ENCODE measurements at places on chromosomes 5 and 9.

GRCh38 chr5:173645890-173646574 lies 29.6 kb upstream of the BOD1 start:
- no peak for DNase-seq

DNA sequence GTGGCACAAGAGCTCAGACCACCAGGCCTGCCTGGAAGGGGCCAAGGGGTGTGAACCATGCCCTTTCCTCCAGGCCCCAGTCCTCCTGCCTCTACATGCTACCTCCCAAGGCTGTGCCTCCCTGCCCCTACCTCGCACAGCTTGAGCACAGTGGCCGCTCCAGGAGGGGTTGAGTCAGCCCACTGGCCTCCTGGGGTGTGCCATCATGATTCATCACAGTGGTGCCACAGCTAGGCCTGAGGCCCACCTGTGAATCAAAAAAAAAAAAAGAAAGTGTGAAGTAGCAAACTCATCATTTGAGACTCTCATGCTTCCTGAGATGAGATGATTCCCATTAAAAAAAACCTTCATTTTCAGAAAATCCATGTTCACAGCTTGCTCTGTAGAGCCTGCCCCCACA lies 240.5 kb downstream of the HSPA4 start:
- no peak for DNase-seq

DNA sequence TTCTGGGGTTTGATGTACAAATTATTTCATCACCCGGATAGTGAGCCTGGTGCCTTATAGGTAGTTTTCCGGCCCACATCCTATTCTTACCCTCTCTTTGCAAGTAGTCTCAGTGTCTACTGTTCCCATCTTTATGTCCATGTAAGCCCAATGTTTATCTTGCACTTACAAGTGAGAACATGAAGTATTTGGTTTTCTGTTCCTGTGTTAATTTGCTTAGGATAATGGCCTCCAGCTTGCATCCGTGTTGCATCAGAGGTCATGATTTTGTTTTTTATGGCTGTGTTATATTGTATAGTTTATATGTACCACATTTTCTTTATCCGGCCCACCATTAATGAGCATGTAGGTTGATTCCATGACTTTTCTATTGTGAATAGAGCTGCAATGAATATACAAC lies 136.5 kb downstream of the PRR16 start:
- no peak for DNase-seq

- DNase-seq = no peak
These were observed 36.4 kb upstream of the TCF7 start for GRCh38 chr5:134077926-134078580.

DNA sequence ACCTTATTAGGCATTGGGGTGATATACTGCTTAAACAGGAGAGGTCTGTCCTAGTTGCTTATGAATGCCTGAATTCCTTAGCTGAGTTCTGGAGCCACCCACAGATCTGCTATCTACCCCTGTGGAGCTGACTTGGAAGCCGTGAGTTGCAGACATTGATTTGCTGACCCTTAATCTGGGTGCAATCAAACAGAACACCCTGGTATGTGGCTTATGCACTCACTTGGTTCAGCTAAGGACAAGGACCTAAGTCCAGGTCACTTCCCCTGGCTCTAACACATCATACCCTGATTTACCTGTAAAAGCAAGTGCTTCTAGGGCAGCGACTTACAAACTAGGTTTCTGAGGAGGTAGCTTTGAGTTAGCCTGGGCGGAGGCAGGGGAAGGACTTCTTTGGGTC lies 41.6 kb upstream of the TLR4 start:
- DNase-seq = no peak

DNA sequence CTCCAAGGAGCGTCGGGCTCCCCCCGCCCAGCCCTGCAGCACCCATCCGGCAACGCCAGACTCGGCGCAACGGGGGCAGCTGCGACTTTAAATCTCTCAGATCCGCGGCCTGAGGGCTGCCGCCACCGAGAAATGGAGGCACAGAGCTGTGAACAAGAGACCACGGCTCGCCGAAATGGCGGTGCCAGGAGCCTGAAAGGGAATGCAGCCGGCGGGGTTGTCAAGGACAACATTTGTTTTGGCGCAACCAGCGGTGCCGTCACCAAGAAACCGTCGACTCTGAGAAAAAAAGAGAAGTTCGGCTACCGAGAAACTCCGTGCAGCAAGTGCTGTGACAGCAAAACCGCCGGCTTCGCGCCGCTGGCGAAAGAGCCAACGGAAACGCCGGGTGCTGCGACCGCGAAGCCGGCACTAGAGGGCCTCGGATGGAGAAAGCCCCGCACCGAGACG lies 2.1 kb upstream of the ANXA2R start:
- DNase-seq = peak; percentile 75

DNA sequence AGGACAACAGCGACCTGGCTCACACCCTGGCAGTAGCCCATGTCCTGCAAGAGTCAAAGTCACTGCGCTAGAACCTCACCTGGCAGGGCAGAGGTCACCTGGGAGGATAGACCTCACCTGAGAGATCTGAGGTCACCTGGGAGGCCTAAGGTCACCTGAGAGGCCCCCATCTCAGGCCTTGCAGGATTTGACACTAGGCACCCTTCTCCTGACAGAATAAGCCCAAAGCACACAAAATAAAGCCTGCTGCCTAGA lies 75.2 kb upstream of the SPTLC1 start:
- no peak for DNase-seq

- DNase-seq = no peak
These were observed 69.4 kb upstream of the PANK3 start for GRCh38 chr5:168648576-168648975.

DNA sequence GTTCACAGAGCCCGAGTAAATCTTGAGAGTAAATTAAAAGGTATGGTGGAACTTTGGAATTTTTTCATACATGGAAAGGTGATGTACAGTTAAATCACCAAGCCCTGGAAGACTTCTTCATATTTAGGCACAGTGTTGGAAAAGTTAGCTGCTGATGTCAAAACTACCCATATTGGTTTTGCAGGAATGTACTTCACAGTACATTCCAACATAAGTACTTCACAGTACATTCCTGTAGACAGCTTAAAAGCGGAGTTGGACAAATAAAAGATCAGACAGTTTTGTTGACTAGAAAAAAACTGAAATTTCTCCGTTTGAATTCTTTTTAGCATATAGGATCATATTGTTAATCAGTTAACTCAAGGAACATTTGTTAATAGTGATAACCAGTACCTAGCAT lies 1.8 kb downstream of the RANBP17 start:
- no peak for DNase-seq

DNA sequence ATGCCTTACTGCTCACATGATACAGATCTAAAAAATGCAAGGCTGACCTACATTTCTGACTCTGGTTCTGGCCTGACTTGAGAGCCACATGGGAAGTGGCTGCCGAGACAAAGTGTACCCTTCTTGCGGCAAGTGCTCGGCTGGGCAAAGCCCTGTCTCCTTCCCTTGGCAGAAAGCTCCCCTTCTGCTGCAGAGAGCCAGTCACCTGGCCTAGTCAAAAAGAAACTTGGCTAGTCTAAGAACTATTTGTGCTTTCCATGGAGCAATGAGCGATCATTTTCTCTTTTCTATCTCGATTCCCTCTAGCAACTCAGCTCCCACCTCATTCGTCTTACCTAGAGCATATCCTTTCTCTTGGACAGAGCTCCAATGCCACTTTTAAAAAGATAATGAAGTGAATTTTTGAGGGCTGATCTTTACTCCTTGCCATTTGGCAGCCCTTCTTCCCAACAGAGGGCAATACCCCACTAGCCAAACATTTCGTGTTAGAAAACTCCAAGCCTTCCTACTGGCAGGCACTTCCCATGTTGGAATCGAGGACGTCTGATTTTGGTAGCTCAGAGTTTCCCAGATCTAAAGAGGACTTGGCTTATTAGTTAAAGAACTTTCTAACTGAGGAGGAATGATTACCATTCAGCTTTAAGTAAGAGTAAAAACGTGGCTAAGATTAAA lies 108.1 kb upstream of the PRRC1 start:
- DNase-seq = no peak

GRCh38 chr9:73640971-73641370 lies 489.3 kb downstream of the ANXA1 start:
- no peak for DNase-seq
